ENCODE measurements at places on chromosomes 5 and 9.
A peak's percentile ranks its signal among the peaks of the same experiment; 100 is the strongest.

DNA sequence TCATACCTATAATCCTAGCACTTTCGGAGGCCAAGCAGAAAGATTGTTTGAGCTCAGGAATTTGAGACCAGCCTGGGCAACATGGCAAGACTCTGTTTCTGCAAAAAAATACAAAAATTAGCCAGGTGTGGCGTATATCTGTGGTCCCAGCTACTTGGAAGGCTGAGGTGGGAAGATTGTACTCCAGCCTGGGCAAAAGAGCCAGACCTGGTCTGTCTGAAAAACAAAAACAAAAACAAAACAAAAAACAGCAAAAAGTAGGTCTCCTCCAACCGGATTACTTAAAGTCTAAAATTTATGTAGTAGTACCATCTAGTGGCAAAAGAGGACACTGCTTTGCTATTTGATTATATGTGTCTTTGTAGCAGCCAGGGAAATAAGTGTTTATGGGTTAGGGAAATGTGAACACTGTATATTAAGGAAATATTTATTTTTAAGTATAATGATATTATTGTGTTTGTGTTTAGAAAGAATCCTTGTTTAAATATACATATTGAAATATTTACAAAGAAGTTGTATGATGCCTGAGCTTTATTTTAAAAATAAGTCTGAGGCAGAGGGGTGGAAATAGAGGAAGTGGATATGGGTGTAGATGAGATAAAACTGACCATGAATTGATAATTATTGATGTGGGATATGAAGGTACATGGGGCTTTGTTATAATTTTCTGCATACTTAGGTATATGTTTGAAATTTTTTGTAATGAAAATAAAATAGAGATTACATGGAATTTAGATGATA is 20.0 kb downstream of the APC start:
- peak; percentile 60 for DNase-seq

DNA sequence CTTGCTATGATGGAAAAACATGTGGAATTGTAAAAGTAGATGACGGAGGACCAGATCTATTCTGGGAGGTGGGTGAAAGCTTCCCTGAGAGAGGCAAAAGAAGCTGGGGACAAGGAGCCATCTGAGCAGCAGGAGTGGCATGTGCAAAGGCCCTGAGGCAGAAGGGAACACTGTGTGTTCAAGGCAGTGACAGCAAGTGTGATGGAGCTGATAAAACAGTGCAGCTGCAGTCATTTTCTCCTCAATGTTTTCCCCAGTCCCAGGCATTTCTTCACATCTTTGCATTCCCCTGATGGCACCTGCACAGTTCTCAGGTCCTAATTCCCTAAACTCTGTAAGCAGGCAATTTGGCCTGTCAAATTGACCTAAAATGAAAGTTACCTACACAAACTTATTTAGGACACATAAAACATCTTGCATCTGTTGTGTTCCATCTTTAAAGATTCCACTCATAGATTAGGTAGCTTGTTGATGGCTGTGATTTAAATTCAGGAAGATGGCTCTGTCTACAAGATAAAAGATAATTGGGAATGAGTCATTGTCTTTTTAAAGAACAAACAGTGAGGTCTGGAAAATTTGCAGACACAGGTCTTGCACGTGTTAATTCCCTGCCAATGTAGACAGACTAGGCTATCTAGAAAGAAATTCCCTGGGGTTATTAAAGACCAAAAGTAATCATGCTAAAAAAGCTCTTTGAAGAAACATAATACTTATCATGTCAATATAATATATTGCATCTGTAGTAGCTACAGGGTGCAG is 289.6 kb upstream of the SGCD start:
- no peak for DNase-seq

GRCh38 chr9:87108661-87109060 is 161.4 kb upstream of the GAS1 start:
- DNase-seq: no peak

DNA sequence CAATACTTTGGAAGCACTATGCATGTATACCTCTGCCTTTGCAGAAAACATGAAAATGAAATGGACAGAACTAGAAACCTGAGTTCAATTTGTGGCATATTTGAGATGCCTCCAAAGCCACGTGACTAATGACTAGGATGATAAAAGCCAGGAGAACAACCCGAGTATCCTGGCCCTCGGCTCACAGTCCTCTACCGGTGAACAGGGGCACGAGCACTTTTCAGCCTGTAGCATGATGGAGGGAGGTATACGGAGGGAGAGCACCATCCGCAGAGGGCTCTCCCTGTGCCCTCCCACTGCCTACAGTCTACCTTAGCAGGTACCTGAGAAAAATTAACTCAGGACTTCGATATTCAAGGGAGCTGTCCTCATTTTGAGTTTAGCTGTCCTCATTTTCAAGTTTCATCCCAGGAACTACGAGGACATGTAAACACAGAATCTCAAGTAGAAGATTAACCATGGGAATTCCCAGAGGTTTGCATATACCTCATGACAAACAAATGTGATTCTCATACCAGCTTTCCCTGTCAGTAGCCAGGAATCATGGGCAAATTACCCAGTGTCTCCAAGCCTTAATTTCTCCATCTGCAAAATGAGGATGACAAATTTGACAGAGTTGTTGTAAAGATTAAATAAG is 249.3 kb downstream of the DNAH5 start:
- DNase-seq: no peak

DNA sequence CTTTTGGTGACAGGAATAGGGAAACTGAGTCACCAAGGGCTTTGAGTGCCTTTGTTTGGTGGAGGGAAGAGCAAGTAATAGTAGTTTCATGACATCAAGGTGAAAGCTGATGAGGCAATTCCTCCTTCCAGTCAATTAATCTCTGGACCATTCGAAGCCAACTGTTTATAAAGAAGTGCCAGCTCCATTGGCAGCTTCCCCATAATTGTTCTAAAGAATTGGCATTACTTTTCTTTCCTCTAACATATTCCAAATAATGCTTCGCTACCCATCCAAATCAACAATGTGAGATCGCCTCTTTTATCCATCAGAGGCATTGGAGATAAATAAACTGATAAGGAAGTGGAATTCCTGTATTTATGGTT is 132.4 kb downstream of the NPR3 start:
- DNase-seq: no peak

DNA sequence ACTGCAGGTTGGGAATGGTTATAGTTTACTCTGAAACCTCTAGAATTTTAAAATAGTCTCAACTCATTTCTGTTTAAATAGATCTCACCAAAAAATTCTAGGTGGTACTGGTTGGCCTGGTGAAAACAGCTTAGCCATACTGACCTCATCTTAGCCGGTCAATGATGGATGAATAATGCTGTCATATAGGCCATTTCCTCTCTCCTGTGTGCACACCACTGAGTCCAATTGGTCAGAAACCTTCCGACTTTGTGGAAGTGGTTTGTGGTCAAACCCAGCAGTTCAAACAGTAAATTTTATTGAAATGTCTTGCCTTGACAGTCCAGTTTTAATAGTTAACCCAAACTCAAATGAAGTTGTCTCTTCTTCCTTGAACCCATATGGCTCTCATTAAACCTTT is 98.6 kb downstream of the GIN1 start:
- peak; percentile 68 for DNase-seq

- peak; percentile 4 for DNase-seq
Observed at GRCh38 chr9:928363-929042, 48.0 kb upstream of the DMRT3 start.

DNA sequence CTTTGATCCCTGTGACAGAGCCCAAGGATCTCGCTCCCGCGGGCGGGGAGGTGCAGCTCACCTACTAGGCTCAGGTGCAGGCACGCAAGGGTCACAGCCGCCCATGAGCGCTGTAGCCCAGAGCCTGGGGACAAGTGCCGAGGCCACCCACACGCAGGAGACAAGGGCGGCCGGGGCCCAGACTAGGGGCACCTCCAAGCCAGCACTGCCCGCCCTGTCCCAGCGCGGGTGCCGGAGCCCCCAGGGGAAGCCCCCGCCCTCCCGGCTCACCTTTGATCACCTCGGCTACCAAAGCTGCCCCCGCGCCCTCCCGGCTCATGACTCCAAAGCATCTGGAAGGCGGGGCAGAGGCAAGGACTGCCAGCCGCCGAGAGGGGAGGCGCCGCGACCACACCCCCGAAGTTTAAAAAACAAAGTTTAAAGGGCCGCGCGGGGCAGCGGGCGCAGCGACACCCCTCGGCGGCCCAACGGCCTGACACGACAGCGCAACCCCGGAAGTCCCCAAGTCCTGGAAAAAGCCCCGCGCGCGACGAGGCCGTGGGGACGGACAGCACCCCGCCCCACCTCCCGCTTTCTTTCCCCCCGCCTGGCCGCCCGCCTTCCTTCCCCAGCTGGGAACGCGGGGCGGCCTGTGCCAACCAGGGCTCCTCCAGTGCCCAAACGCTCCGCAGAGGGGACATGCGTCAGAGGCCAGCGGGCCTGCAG is 53.0 kb downstream of the CDC14B start:
- DNase-seq: peak; percentile 68

DNA sequence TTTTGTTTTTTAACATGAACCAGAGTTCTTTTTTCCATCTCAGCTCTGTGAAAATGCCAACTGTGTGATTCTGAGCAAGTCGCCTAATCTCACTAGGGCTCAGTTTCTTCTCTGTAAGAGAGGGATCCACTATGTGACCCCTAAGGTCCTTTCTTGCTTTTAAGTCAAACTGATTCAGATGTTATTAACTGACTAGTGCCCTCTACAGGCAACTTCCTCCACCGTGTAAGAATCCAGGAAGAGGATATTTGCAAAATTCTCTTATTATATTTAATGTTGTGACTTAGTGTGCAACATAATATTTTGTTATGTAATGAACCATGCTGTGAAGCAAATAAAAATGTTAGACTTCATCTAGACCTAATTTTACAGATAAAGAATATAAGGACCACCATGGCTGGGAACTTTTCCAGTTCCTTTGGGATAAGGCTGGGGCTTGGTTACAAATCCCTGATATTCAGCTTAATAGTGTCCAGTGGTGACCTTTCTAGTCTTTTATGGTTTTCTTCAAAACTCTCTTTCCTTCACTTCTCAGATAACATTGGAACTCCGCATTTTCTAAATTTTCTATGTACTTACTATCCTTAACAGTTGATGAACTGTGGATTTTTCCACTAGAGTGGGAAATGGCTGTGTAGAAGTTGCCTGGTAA is 244.7 kb downstream of the PIK3R1 start:
- DNase-seq: peak; percentile 65

GRCh38 chr9:35920051-35920620 is 10.8 kb downstream of the SPAAR start:
- no peak for DNase-seq

DNA sequence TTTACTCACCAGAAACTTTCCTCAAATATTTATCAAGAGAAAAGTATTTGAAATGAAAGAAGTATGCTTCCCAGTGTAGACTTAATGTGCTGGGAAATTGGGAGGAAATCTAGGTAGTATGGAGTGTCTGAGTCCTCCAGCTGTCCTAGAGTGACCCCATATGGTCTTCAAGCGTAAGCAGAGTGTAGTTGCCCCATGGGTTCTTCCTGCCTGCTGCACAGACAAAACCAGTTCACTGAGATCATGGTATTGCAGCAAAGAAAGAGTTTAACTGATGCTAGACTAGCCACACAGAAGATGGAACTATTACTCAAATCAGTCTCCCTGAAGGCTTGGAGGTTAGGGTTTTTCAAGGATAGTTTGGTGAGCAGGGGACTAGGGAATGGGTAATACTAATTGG is 114.9 kb upstream of the PRLR start:
- peak; percentile 10 for DNase-seq

DNA sequence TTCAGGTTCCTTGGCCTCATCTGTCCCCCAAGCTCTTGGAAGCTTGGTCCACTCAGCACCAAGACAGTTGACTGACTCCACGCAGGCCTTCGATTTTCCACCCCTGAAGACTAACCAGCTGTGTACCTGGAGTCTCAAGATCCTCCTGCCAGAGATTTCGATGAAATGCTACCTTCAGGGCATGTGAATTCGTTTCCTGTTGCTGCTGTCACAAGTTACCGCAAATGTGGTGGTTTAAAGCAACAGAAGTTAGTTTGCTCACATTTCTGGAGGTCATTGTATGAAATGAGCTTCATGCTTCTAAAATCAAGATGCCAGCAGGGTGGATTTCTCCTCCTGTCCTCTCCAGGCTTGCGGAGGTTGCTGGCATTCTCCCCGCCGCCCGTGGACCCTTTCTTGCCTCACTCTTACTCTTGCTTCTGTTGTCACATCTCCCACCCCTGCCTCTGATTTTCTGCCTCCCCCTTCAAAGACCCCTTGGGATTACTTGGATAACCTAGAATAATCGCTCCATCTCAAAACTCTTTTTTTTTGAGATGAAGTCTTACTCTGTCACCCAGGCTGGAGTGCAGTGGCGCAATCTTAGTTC is 27.6 kb upstream of the RETREG1 start:
- DNase-seq: no peak

DNA sequence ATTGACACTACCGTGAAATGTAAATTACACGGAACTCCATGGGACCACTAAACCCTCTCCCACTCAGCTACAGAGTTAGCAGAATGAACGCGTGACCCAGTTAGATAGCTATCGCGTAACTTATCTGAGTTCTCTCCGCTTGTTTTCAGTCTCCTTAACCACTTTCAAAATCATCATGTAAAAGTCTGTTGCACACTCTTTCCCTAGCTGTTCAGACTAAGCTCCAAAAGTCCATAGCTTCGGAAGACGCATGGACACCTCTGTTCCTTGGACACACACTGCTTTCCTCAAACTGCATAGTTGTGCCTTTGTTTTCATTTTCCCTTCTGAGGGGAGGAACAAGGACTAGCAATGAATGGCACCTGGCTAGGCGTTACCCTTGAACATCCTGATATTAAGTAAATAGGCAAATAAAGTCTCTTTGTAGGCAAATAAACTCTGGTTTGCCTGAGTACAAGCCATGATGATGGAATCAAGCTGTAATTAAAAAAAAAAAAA is 83.3 kb downstream of the DAPK1 start:
- no peak for DNase-seq

GRCh38 chr5:15243301-15244020 is 256.5 kb upstream of the FBXL7 start:
- no peak for DNase-seq

DNA sequence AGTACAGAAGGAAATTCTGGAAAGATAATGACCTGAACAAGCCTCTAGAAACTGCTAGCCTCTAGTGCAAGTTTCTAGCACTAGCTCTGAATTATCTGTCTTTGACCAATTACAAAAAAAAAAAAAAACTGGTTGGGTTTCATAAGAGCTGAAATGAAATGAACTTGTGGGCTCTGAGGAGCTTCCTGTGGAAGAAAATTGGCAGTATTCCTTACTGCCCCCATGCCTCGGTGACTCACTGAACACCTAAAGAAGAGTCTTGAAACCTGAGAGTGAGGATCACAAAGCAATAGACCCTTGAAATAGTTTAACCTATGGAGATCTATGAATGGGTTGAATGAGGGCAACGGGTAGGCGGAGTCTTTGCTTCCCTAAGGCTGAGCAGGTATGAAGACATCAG is 263.6 kb upstream of the RASA1 start:
- DNase-seq: no peak

- no peak for DNase-seq
Observed at GRCh38 chr9:135579889-135580660, 18.5 kb downstream of the PAEP start.

DNA sequence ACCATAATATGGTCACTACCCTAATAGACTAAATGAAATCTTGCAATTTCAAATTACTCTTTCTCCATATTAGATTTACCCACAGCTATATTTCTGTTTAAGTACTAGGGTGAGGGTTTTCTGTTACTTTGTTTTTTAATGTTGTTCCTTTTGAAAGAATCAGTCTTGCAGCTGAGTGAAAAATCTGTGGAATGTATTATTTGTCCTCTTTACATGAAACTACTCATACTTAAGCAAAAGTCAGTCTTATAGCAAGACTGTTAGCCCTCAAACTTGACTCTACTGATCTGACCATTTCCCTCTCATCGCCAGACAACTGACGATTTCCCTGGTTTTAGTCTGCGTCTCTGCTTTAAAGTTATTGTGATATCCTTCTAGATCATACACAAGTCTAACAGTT is 84.0 kb downstream of the PIK3R1 start:
- DNase-seq: no peak

All from EL (cell line).